ENCODE measurements at places on chromosomes 6 and 20.

GRCh38 chr6:79403086-79403485, 134.1 kb downstream of the LCA5 start:
- no peaks in the 10 kb centered on the region for H3K4me1 ChIP-seq
- H3K27me3 ChIP-seq = peaks cover 4% of the 10 kb centered on the region
- no peak overlapping the region for H3K27ac ChIP-seq
- DNase-seq = no peak
- H3K4me3 ChIP-seq = no peak overlapping the region

- peaks cover 12% of the 10 kb centered on the region for H3K27me3 ChIP-seq
- no peak for DNase-seq
- H3K4me3 ChIP-seq = no peak overlapping the region
- H3K36me3 ChIP-seq = peaks cover 4% of the 10 kb centered on the region
Measured at GRCh38 chr6:170102582-170103481, 188.0 kb downstream of the DLL1 start.

- H3K4me1 ChIP-seq = peaks cover 46% of the 10 kb centered on the region
- H3K36me3 ChIP-seq = peaks cover 59% of the 10 kb centered on the region
- no peak for DNase-seq
- H3K27me3 ChIP-seq = no peaks in the 10 kb centered on the region
- H3K4me3 ChIP-seq = no peak overlapping the region
Measured at GRCh38 chr6:7207720-7208119, 100.0 kb downstream of the RREB1 start.

DNA sequence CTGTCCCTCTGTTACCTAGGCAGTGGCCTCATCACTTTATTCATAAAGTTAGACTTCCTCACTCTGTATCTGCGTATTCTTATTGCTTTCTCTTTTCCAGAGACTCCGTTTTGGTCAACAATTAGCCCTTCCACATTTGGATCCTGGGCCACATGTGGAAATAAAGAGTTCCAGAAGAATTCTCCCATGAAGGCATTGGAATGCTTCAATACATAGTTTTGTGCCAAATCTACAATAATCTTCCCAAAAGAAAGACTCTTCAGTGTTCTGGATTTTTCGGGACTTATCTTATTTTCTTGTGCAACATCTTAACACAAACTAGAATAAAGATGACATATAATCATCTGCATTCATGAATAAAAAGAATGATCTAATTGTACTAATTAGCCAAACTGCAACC, 187.7 kb upstream of the BMP2 start:
- no peaks in the 10 kb centered on the region for H3K36me3 ChIP-seq
- H3K27me3 ChIP-seq = no peaks in the 10 kb centered on the region
- no peak for DNase-seq
- H3K27ac ChIP-seq = no peak overlapping the region

DNA sequence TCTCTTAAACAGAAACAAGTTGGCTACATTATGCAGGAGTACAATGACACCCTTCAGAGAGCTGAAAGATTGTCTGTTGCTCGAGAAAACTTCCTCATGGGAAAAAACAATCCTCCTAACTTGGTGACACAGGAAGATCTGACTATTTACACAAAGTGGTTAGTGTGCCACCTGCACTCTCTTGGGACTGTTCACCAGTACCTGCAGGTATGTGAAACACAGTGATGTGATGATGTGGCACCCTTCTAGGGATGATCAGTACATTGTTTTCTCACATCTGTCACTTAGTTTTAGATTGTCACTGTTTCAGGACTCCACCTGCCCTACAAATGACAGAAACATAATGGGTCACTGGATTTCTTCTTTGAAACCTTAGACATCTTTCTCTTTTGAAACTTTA, 101.8 kb downstream of the CEP57L1 start:
- H3K4me3 ChIP-seq = no peak overlapping the region
- H3K27me3 ChIP-seq = no peaks in the 10 kb centered on the region
- H3K4me1 ChIP-seq = no peaks in the 10 kb centered on the region
- no peak overlapping the region for H3K27ac ChIP-seq
- H3K36me3 ChIP-seq = peaks cover 1% of the 10 kb centered on the region

DNA sequence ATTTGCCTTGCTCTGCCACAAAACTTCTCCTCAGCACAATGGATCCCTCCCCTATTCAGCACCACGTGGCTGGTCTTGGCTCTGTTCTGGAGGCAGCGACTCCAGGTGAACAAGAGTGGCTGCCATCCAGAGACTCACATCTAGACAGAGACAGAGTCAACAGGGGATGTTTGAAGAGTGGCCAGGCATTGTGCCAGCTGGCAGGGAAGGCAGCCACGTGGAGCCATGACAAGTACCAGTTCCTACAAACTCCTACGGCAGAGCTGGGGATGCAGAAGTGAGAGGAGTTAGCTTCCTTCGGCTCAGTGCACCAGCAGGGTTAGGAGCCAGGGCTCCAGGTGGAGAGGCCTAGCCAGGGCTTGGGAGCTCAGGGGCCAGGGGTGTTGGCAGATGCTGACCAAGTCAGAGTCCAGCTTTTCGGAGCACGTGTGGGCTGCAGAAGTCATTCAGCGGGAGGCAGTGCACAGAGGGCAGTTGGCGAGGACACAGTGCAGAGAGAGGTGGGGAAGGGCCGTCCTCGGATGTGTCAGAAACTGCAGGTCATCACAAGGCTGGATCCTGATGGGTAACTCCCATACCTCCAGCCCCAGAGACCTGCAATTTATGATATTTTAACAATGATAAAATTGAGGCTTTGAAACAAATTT, 171.7 kb upstream of the PDE10A start:
- H3K27ac ChIP-seq = no peak overlapping the region
- peaks cover 22% of the 10 kb centered on the region for H3K27me3 ChIP-seq
- peaks cover 1% of the 10 kb centered on the region for H3K4me1 ChIP-seq

DNA sequence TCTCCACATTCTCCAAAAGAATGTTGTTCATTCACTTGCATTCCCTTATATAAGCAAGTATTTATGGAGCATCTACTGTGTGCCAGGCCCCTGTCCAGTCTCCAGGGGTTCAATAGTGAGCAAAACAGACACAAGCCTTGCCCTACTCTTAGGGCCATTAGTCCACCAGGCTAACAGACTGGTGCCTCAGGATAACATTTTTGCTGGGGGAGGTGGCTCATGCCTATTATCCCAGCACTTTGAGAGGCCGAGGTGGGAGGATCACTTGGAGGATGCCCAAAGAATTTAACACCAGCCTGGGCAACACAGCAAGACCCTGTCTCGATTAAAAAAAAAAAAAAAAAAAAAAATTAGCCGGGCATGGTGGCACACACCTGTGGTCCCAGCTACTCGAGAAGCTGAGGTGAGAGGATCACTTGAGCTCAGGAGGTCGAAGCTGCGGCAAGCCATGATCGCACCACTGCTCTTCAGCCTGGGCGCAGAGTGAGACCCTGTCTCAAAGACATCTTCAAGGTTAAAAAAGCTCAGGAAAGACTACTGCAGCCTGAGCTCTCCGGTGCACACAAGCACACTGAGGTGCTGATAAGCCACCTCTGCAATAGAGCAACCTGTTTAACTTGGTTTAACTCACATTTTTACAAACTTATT, 19.9 kb downstream of the CAPN11 start:
- DNase-seq = no peak
- H3K27me3 ChIP-seq = peaks cover 9% of the 10 kb centered on the region
- H3K36me3 ChIP-seq = no peaks in the 10 kb centered on the region
- H3K4me1 ChIP-seq = peaks cover 13% of the 10 kb centered on the region

- H3K27ac ChIP-seq = no peak overlapping the region
- peaks cover 26% of the 10 kb centered on the region for H3K4me1 ChIP-seq
- DNase-seq = peak; percentile 19
- no peak overlapping the region for H3K4me3 ChIP-seq
- H3K36me3 ChIP-seq = no peaks in the 10 kb centered on the region
- no peaks in the 10 kb centered on the region for H3K27me3 ChIP-seq
Measured at GRCh38 chr6:109304284-109305015, 77.8 kb downstream of the CD164 start.

DNA sequence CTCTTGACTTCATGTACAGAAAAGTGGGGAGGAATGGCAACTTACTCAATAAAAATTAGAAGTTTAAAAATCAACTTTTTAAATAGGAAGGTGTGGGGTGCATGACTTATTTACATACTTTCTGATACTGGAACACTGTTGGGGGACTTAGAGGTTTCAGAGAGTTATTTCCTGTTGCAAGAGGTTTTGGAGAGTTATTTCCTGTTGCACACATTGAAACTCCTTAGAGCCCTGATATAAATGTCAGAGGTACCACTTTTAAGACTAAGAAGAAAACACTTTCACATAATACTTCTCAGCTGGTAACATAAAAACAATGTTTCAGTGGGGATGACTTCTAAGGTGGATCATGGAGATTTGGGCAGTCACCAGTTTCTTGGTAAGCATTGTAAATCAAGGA, 579.9 kb downstream of the MMUT start:
- no peak for DNase-seq
- no peak overlapping the region for H3K27ac ChIP-seq
- no peak overlapping the region for H3K4me3 ChIP-seq
- no peaks in the 10 kb centered on the region for H3K4me1 ChIP-seq

GRCh38 chr20:62201173-62202082, 18.6 kb downstream of the MTG2 start:
- H3K27ac ChIP-seq = peak overlapping the region; percentile 52
- peaks cover 53% of the 10 kb centered on the region for H3K36me3 ChIP-seq
- peaks cover 34% of the 10 kb centered on the region for H3K4me1 ChIP-seq
- H3K4me3 ChIP-seq = peak overlapping the region; percentile 17
- no peak for DNase-seq

- H3K27me3 ChIP-seq = no peaks in the 10 kb centered on the region
Measured at GRCh38 chr6:34523441-34524206, 32.5 kb downstream of the SPDEF start.

DNA sequence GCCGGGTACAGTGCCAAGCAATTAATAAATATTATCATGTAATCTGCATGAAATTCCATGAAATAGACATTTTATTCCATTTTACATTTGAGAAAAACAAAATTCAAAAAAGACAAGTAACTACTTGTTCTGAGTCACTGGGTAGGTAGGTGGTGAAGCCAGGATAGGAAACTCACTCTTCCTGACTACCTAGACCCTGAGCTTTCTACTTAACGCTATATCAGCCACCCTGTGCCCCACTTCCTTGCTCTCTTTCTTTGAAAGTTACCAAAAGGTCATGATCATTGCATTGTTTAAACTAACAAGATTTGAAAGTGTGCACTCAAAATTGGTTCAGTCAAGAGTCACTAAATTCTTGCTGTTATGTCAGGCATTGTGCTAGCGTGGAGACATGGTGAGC, 235.7 kb downstream of the CD83 start:
- H3K27me3 ChIP-seq = no peaks in the 10 kb centered on the region
- no peak for DNase-seq
- H3K36me3 ChIP-seq = peaks cover 4% of the 10 kb centered on the region
- H3K4me1 ChIP-seq = peaks cover 69% of the 10 kb centered on the region
- no peak overlapping the region for H3K4me3 ChIP-seq

DNA sequence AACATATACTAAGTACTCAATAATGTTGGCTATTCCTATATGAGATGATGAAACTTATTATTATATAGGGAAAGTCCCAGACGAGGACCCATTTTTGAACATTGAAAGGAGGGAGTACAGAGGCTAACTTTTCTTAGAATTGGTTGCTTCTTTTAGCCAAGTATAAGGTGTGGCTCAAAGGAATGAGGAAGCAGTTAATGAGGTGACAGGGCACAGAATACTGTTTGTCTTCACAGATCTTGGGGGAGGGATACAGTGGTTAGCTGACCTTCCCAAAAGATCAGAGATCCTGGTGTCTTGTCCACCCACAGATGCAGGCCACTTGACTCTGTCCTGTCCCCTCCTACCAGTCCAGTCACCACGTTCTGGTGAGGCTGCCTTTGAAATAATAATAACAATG, 67.8 kb upstream of the EPB41L1 start:
- H3K4me3 ChIP-seq = no peak overlapping the region
- H3K27ac ChIP-seq = no peak overlapping the region
- H3K27me3 ChIP-seq = peaks cover 52% of the 10 kb centered on the region
- peaks cover 15% of the 10 kb centered on the region for H3K4me1 ChIP-seq

GRCh38 chr6:2460216-2460745, 214.9 kb upstream of the GMDS start:
- no peak overlapping the region for H3K27ac ChIP-seq
- peaks cover 3% of the 10 kb centered on the region for H3K27me3 ChIP-seq
- H3K4me1 ChIP-seq = no peaks in the 10 kb centered on the region
- no peaks in the 10 kb centered on the region for H3K36me3 ChIP-seq

GRCh38 chr6:38415231-38416005, 224.3 kb downstream of the BTBD9 start:
- H3K4me3 ChIP-seq = no peak overlapping the region
- H3K4me1 ChIP-seq = no peaks in the 10 kb centered on the region
- peaks cover 4% of the 10 kb centered on the region for H3K36me3 ChIP-seq
- no peak overlapping the region for H3K27ac ChIP-seq

DNA sequence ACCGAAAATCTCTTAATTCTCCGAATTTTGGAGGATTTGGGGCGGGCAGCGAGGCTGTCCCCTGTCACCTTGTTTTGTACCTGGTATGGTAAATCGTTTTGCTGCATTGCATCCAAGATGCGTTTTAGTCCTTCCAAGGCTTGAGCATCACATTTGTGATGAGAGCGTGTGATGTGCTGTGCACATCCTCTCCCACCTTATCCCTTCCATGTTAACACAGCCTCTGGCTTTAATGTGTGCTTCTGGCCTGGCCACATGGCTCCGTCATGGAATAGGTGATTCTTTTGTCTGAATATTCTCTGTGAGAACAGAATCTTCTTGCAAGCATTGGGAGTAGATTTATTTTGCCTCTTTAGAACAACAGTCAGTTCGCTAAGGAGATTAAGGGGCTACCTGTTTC, 763 bp downstream of the TMEM14A start:
- H3K4me1 ChIP-seq = peaks cover 37% of the 10 kb centered on the region
- no peak for DNase-seq
- H3K36me3 ChIP-seq = peaks cover 11% of the 10 kb centered on the region
- peak overlapping the region; percentile 60 for H3K27ac ChIP-seq
- H3K27me3 ChIP-seq = no peaks in the 10 kb centered on the region

DNA sequence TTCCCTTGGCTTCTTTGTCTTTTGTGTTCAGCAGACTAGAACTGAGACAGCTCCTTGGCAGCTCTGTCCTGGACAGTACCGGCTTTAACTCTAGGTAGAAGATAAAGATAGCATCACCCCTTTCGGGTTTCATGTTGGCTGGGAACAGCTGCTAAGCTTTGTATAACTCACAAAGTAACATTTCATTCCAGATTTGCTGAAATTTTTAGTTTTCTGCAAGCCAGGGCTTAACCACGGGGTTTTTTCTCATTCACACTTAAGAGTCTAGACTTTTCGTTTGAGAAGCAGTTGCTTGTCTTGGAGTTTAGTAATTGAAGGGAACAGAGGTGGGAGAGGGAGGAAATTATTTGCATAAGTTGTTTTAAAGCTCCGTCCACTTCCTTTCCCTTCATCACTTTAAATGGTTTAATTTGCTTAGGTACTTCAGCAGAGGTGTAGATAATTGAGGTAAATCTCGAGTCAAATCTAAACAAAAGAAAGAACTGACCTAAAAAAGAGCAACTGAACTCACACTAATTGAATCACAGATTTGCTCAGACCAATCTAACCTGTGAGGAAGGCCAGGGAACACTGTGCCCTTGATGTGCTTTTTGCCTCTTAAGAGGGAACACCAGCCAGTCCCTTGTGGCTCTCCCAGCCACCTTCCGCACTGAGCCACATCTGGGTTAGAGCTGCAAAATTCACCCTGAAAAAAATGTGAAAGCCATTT, 48.3 kb downstream of the RREB1 start:
- peaks cover 22% of the 10 kb centered on the region for H3K36me3 ChIP-seq
- peak overlapping the region; percentile 55 for H3K4me3 ChIP-seq
- no peak for DNase-seq
- H3K4me1 ChIP-seq = peaks cover 59% of the 10 kb centered on the region
- H3K27me3 ChIP-seq = no peaks in the 10 kb centered on the region

Measured in stimulated activated naive B cell treated with anti-CD40 and anti-IgM and Interleukin-4, amounts not matched to agents 10 μg/mL and 1 μg/mL and 100 μg/mL, for 72 hours (primary cell).